ENCODE measurements at places on chromosomes 2 and 18.

DNA sequence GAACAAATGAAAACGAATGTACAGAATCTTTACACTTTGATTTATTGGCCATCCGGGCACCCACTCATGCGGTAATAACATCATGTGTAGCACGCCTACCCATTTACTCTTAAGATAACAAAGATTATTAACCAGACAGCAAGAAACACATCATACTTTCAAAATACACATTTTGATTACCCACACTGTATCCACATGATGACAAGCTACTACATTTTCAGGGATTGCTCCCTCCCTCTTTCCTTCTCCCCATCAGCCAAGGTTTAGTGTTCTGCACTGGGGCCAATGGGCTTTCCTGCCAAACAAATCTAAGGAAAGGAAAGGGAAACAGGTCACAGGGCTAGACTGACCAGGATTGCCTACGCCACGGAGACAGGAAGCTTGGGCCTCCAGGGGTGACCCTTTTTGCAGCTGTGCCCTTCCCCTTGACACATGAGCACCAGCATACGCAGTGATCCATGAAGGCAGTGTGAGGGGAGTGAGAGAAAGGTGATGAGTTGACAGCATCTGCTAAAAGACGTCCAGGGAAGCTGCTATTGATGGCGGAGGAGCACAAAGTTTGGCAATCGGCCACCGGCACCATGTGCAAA is 76.5 kb downstream of the ZNF521 start:
- no peak for DNase-seq

GRCh38 chr2:109384308-109385271 is 229.2 kb downstream of the SEPTIN10 start:
- DNase-seq: no peak

- DNase-seq: no peak
These were observed 46.4 kb downstream of the TCF4 start for GRCh38 chr18:55541571-55541970.

DNA sequence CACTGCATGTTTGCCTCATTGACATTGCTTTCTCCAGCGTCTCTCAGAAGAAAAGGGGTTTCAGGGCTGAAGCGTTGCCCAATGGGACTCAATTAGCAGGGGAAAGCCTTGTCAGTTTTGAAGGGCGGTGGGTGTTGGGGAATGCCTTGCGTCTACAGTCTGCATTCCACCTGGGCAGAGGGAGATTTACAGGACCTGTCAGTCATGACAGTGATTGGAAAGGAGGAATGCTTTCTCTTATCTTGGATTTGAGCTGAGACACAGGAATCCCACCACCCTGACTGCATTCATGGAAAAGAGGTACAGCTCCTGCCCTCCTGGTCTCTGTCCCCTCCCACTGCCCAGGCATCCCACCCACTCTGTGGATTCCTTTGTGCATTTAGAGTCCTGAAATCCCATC is 123.9 kb downstream of the ACKR3 start:
- no peak for DNase-seq

- DNase-seq: no peak
These were observed 73.3 kb downstream of the SFXN5 start for GRCh38 chr2:72998234-72998651.

DNA sequence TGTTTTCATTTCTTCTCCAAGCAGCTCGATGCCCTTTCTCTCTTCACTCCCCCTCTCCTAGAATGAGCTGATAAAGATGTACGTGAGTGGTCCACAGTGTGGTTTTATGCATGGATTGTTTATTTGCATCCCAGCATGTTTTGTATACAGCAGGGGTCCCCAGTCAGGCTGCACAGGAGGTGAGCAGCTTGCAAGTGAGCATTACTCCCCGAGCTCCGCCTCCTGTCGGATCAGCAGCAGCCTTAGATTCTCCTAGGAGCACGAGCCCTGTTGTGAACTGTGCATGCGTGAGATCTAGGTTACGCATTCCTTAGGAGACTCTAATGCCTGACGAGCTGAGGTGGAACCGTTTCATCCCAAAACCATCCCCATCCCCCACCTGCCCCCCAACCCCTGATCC is 262.6 kb downstream of the AGAP1 start:
- no peak for DNase-seq

- DNase-seq: no peak
These were observed 27.4 kb downstream of the PRKCE start for GRCh38 chr2:45678791-45679348.

- DNase-seq: no peak
These were observed 94.7 kb upstream of the FAM136A start for GRCh38 chr2:70396612-70397011.

DNA sequence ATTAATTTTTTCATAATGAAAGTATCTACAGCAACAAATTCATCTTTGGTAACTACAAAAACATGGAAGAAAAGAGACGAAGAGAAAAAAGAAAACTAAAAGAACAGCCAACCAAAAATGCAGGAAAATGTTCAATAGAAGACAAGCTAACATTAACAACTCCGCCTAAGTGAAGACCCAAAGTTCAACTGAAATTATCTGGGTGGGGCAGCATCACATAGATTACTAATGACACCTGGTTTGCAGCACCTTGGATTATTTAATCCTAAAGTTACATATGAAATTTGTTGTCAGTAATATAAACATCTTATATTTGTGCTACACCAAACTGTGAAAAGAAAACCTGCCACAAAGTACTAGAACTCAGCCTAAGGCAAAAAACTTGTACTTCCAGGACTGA is 14.8 kb downstream of the B4GALT6 start:
- DNase-seq: no peak

DNA sequence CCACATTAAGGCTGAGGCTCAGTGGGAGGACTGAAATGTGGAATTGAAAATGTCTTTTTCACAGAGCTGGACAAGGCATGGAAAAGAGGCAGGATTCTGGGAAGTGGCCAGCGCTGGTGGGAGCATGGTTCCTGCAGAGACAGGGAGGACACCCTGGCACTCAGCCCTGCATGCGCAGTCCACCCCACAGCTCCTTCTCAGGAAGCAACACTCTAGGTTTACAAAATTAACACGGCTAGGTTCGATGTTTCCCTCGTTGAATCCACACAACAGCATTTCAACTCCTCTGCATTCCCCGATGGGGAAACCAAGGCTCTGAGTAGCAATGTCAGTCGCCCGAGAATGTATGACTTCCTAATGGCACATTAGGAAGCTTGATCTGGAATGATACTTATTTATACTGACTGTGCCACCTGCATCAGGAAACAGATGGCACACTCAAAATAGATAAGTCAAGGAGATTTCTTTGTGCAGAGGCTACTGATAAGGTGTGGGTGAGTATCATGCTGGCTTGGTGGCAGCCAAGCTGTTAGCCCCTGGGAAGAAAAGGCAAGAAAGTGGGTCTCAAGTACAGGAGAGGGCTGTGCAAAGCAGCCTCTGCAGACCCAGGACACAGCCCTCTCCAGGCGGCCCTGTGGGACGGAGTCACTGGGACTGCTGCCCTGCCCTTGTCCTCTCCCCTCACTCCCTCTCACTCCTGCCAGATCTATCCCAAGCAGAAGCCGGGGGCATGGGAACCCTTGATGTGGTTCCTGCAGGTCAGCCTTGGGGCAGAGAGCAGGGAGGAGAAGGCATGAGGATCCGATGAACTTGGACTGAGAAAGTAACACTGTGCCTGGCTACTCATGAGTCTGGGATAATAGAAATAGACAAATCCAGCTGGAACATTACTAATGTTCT is 158.4 kb upstream of the FHL2 start:
- DNase-seq: no peak

All from SK-N-MC (cell line).